HAP-1 (cell line): ENCODE measurements at places on chromosomes 5 and 9.

GRCh38 chr5:148343603-148344487 lies 8.5 kb downstream of the SPINK9 start:
- DNase-seq, result no peak

GRCh38 chr5:77077829-77078176 lies 9.3 kb downstream of the ZBED3 start:
- DNase-seq, result no peak

GRCh38 chr9:129713402-129713679 lies 39.5 kb downstream of the PTGES start:
- DNase-seq, result no peak

- no peak for DNase-seq
These were observed 161.9 kb downstream of the ZSWIM6 start for GRCh38 chr5:61493973-61494372.

DNA sequence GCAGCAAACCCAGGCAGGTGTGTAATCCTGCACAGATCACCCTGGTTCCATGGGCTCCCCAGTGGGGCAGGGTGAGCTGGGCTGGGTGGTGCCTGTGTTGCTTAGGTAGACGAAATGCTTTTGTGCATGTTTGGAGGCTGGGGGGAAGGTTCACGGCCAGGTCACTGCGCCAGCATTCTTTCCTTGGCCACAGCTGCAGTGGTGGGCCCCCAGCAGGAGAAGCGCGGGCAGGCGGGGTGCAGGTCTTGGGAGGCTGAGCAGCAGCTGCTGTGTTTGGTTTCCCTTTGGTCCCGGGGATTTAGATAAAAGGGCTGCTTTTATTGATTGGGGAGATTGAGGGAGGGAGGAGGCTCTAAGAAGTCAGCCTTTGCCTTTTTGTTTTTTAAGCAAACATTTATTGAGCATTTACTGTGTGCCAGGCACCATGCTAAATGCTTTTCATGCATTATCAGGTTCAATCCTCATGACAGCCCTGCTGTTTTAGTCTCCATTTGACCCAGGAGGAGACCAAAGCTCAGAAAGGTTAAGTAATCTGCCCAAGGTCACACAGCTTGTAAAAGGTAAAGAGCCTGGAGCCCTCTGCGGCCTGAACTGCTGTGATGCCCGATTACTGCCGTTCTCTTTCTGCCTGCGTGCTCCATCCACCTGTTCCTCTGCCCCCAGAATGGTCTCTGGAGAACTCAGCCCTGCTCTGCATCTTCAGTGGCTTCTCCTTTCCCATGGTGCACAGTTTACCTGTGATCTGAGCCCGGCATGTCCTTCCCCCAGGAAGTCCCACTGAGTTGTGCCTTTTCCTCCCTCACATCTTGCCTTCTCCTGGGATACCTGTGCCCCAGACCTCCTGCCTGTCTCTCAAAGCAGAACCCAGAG lies 94.4 kb downstream of the MACROH2A1 start:
- no peak for DNase-seq

- DNase-seq, result no peak
These were observed 24.9 kb upstream of the ELAVL2 start for GRCh38 chr9:23850690-23851629.

DNA sequence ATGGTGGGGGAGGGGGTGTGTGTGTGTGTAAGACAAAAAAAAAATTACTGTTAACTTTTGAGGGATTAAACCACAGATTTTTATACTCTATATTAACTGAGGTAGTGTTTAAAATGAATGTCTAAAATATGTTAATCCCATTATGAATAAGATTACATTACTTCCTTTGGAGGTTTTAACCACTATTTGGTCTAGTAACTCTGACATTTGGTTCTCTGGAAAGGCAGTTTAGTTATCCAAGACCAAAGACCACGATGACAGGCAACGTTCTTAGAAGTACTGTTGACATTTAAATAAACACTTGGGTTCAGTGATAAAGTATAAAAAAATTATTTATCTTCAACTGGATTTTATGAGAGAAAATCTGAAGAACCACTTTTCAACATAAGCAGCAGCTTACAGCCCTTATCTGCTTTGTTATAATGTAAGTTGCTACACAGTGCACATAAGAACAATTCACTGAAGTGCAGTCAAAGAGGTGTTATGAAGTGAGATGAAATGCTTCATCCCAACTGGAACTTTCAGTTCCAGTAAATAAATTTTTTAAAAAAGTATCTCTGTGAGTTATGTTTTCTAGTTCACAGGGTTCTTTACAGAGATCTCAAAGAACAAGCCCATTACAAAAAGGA lies 94.5 kb downstream of the OSMR start:
- DNase-seq, result no peak

DNA sequence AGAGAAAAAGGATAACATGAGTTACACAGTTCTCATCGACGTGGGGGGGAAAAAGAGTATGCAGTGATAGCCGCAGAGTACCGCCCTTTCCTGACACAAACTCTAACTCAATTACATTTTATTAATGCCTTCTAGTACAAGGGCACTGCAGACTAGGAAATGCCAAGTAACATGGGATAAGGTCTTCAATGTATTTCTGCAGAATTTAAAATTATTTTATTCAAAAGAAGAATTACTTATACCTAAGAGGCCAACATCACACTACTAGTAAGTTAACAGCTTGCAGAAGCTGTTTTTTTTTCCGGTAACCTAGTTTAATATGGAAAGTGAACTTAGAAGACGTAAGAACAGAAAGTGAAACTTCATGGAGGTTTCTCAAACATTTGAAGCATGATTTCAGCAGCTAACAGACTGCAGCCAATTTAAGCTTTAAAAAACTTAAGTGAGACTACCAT lies 3.9 kb downstream of the SETX start:
- no peak for DNase-seq

- no peak for DNase-seq
These were observed 106.7 kb upstream of the OSMR start for GRCh38 chr5:38739011-38739704.

GRCh38 chr5:127421471-127421870 lies 96.0 kb upstream of the PRRC1 start:
- DNase-seq, result no peak

DNA sequence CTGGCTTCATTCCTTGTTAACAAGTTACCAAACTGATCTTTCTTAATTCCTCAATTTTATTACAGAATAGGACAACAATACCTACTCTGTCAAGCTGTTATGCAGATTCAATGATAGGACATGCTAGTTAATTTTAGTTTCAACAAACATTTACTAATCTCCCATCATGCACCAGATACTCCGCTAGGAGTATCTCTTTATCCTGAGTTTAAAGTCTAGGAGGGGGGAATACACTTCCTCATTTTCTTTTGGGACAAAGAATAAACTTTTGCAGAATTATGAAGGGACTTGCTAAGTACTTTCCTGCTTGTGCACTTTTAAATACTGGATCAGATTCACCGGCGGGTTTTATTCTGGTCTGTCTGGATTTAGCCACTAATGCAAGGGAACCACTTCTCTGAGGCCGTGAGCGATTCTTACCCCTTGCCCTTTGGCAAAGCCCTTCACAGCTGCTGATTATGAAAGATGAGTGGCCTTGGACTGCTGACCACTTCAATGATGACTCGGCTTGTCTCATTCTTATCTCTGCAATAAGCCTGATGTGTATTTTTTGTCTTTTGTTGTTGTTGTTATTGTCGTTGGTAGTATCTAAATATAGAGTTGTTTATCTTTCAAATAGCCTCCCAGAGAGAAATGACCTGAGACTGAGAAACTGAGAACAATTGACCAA lies 73.9 kb downstream of the RMI1 start:
- no peak for DNase-seq

- DNase-seq, result no peak
These were observed 38.5 kb downstream of the STOM start for GRCh38 chr9:121331549-121331948.

GRCh38 chr9:136546697-136547501 lies 1.1 kb upstream of the NOTCH1 start:
- DNase-seq, result no peak

GRCh38 chr9:81032831-81033230 lies 656.5 kb downstream of the TLE1 start:
- DNase-seq, result no peak

- no peak for DNase-seq
These were observed 80.9 kb downstream of the EBF1 start for GRCh38 chr5:159018855-159019254.

- no peak for DNase-seq
These were observed 377.7 kb upstream of the IRX4 start for GRCh38 chr5:2260211-2261003.

DNA sequence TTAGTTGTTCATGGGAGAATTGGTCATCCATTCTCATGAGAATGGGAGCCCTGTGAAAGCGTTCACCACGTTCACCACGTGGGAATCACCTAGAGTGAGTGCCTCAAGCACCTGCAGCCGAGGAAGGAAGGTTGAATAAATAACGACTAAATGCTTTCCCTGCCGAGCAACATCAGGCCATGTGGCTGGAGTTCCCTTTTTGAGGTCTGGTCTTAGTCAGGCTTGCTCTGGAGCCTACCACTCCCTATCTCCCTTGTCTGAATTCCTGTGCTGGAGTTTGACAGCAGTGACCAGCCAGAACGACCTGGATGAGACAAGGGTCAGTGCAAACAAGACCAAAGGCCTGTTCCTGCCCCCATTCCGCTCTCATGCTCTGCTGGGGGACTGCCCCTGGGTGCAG lies 28.5 kb downstream of the KCNMB1 start:
- DNase-seq, result no peak

DNA sequence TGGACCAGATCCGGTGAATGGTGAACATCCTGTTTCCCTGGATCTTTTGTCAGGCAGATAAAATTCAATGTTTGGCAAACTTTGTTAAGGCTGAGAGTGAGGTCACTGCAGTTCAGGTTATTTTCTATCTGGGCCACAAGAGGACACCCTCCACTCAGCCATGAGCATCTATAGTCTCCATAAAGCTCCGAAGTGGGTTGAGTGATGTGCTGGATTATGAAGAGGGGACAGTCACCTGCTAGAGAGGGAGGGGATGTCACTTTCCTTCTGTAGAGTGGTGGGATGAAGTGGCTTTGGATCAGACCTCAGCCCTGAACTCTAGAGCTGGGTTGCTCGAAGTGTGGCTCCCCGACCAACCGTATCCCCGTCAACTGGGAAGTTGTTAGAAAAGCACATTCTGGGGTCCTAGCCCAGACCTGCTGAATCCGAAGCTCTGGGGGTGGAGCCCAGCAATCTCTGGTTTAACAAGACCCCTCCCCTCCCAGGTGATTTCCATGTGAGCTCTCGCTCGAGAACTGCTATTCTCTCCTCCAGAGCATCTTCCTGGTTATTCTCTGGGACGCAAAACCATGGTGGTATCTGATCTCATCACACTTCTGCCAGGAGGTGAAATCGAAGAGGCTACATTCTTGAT lies 31.8 kb upstream of the FGF1 start:
- DNase-seq, result no peak

DNA sequence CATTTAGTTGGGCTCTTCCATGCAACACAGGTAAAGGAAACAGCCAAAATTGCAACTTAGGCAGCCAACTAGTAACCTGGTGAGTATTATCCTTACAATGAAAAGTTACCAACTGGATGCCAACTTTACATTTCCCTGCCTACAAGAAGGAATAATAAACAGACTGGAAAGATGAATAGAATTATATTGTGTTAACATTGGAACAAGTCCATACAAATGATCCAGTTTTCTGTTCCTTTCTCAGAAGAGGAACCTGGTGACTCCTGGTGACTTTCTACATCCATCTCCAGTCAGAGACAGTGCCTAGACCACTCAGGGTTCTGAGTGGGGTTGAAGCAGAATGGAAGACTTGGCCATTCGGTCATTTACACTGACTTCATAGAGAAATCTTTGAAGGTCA lies 20.6 kb downstream of the MARCHF3 start:
- no peak for DNase-seq

GRCh38 chr9:129629251-129629820 lies 3.4 kb downstream of the NTMT1 start:
- no peak for DNase-seq

DNA sequence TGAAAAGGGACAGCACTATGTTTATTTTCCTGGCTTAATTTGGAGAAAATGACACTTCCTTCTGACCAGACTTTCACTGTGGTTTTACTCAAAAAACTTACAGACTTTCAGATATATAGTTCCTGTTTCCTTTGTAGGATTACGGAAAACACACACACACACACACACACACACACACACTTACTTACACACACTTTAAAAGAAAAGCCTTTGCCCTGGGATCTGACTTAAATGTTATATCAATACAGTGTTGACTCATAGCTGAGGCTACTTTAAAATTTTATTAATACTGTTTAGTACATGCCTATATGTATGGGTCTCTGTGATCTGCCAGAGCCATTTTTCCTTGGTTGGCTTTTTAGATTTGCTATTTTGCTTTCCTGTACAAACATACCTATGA lies 758.3 kb downstream of the DNAH5 start:
- no peak for DNase-seq

DNA sequence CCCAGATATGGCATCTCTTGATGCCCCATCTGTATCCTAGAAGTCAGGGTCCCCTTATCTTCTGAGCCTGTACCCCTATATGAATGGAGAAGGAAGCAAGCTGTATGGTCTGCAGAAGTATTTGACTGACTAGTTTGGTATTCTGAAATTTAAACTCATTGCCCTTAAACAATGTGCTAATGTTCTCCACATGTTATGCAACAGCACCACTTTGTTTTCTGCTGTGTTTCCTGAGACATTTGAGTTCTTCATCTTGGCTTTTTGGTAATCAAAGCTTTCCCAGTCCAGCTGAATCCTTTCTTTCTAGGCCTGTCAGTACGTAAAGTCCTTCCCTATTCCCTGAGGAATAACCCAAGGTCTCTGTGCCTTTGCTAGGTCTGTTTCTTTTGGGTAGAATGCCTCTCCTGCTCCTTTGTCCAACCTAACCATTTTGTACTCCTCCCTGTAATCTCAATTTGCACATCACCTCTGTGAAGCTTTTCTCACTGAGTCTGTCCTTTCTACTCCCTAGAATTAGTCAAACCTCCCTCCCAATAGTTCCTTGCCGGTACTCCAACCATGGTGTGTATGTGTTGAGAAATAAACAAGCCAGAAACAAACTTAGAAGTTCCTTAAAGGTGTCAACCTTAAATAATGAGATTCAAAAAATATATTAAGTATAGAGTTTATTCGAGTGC lies 72.1 kb upstream of the HSPB3 start:
- no peak for DNase-seq

DNA sequence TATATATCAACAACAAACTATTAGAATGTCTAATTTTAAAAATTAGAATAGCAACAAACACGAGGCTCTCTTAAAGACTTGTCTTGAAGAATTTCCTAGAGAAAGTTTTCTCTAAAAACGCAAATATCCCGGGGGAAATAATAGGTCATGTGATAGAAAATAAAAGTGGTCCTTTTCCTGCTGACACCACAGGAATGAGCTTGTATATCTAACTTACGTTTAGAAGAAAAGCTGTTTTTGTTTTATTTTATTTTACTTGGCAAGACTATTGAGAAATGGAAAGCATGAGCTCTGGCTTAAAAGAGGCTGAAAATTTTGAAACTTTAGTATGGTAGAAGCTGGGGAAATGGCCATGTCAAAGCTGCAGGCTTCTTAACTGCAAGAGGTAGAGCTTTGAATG lies 465.0 kb downstream of the AGTPBP1 start:
- no peak for DNase-seq

- no peak for DNase-seq
These were observed 165.4 kb upstream of the LHFPL2 start for GRCh38 chr5:78813906-78814530.
